Breast epithelium (tissue), 4 donors: ENCODE measurements at places on chromosomes 2 and 18.

- no peaks in the 10 kb centered on the region for H3K27me3 ChIP-seq
- no peak overlapping the region for H3K4me3 ChIP-seq
- no peaks in the 10 kb centered on the region for H3K36me3 ChIP-seq
- H3K4me1 ChIP-seq, result no peaks in the 10 kb centered on the region
Measured at GRCh38 chr18:73691118-73691517, 456.5 kb downstream of the FBXO15 start.

DNA sequence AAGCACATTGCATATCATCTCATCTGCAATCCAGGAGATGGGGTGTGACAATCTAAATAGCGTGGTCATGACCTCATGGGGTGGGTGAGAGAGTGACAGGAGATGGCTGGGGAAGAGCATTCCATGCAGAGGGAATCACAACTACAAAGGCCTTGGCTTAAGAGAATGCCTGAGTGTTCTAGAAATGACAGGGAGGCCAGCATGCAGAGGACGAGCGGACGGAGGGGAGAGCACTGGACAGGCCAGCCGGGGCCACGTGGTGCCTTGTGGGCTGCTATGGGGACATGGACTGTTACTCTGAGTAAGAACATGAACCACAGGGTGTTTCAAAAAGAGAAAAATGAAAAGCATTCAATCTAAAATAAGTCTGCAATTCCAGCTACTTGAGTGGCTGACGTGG lies 117.9 kb upstream of the ODC1 start:
- H3K27ac ChIP-seq, result no peak overlapping the region
- H3K36me3 ChIP-seq, result no peaks in the 10 kb centered on the region
- no peak for DNase-seq
- no peaks in the 10 kb centered on the region for H3K27me3 ChIP-seq
- H3K4me1 ChIP-seq, result no peaks in the 10 kb centered on the region

GRCh38 chr2:218081063-218081462 lies 12.0 kb downstream of the RUFY4 start:
- DNase-seq, result no peak
- no peaks in the 10 kb centered on the region for H3K36me3 ChIP-seq
- no peak overlapping the region for H3K27ac ChIP-seq
- no peaks in the 10 kb centered on the region for H3K4me1 ChIP-seq
- no peak overlapping the region for H3K4me3 ChIP-seq

DNA sequence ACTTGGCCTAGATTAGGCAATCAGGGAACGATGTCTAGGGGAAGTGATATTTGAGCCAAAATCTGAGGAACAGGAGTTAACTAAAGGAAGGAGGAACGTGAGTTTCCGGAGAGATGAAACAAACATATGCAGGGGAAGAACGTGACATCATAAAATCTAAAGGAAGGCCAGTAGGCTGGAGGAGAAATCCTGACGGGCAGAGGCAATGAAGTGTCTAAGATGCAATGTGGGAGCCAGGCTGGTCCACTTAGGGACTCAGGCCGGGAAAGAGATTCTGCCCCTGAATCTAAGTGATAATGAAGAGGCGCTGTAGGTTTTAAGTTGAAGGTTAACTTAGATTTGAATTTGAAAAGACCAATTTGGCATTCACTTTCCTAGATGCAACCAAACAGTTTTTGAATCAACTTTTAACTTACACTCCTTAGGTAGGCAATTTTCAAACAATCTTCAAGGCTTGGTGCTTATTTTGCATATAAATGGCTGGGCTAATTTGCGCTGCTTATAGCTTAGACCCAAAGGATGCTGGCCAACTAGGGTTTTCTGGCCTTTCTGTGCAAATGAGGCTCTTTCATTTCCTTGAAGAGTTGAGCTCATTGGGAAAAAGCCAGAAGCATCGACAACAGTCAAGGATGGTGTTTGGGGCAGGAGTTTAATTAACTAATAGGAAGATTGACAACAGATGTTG lies 221.7 kb downstream of the SOX11 start:
- DNase-seq, result no peak
- H3K4me1 ChIP-seq, result no peaks in the 10 kb centered on the region
- no peak overlapping the region for H3K27ac ChIP-seq
- no peaks in the 10 kb centered on the region for H3K36me3 ChIP-seq
- H3K27me3 ChIP-seq, result no peaks in the 10 kb centered on the region

DNA sequence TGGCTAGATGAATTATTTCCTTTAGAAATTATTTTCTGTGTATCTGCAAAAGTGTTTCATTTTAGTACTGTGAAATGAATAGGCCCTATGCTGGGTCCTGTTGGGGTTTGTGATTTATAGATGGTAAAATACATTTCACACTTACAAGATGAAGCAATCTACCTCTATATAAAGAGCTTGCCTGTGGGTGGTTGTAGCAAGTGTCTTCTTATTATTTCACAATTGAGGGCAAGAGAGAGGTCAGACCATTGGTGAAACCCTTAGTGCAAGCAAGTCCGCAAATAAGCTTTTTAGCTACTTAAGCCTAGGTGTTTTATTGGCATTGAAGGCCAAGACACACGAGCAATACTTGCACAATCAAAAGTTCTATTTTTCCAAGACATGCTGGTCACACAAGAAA lies 153.1 kb downstream of the FMNL2 start:
- no peak overlapping the region for H3K4me3 ChIP-seq
- no peak for DNase-seq
- no peaks in the 10 kb centered on the region for H3K27me3 ChIP-seq
- H3K27ac ChIP-seq, result no peak overlapping the region
- no peaks in the 10 kb centered on the region for H3K4me1 ChIP-seq

GRCh38 chr2:143623231-143623908 lies 494.2 kb downstream of the ARHGAP15 start:
- H3K36me3 ChIP-seq, result no peaks in the 10 kb centered on the region
- H3K4me1 ChIP-seq, result no peaks in the 10 kb centered on the region
- no peak overlapping the region for H3K4me3 ChIP-seq
- no peak overlapping the region for H3K27ac ChIP-seq
- H3K27me3 ChIP-seq, result no peaks in the 10 kb centered on the region
- DNase-seq, result no peak

DNA sequence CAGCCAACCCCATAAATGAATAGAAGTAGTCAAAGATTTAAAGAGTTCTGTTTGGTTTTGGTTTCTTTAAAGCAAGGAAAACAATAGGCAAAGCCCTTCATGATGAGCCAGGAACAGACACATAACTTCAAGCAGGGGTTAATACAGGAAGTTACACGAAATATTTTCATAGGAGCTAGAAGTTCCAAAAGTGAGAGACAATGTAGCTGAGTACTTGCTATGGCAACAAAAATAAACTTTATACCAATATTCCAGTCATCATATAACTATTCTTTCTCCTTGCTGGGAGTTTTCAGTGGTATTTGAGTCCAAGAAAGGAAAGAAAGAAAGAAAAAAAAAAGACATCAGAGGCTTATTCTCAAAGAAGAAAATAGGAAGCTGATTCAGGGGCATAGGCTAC lies 56.2 kb downstream of the COBLL1 start:
- H3K27me3 ChIP-seq, result no peaks in the 10 kb centered on the region
- H3K4me1 ChIP-seq, result no peaks in the 10 kb centered on the region
- H3K4me3 ChIP-seq, result no peak overlapping the region
- DNase-seq, result no peak

DNA sequence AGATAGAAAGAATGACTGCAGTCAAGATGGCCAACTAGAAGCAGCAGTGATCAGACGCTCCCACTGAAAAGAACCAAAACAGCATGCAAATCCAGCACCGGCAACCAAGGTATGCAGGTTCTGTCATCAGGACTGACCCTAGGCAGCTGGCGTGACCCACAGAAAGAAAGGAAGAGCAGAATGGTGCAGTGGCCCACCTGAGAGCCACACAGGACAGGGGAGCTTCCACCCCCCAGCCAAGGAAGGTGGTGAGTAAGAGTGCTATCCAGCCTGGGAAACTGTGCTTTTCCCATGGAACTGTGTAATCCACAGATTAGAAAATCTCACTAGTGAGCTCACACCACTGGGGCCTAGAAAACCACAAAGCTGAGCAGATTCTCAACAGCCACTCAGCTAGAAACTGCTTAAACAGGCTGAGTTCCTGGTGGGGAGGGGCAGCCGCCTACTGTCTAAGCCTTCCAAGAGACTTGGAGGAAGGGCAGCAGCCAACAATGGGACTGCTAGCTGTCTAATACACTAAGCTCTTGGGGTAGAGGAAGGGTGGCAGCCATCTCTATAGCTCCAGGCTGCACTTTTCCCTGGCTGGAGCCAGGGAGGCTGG lies 127.9 kb downstream of the EVA1A start:
- DNase-seq, result no peak
- no peaks in the 10 kb centered on the region for H3K27me3 ChIP-seq
- H3K4me3 ChIP-seq, result no peak overlapping the region
- H3K36me3 ChIP-seq, result no peaks in the 10 kb centered on the region
- no peak overlapping the region for H3K27ac ChIP-seq

GRCh38 chr2:224973112-224974016 lies 68.9 kb downstream of the DOCK10 start:
- DNase-seq, result no peak
- H3K27ac ChIP-seq, result no peak overlapping the region
- no peaks in the 10 kb centered on the region for H3K4me1 ChIP-seq
- no peaks in the 10 kb centered on the region for H3K27me3 ChIP-seq

DNA sequence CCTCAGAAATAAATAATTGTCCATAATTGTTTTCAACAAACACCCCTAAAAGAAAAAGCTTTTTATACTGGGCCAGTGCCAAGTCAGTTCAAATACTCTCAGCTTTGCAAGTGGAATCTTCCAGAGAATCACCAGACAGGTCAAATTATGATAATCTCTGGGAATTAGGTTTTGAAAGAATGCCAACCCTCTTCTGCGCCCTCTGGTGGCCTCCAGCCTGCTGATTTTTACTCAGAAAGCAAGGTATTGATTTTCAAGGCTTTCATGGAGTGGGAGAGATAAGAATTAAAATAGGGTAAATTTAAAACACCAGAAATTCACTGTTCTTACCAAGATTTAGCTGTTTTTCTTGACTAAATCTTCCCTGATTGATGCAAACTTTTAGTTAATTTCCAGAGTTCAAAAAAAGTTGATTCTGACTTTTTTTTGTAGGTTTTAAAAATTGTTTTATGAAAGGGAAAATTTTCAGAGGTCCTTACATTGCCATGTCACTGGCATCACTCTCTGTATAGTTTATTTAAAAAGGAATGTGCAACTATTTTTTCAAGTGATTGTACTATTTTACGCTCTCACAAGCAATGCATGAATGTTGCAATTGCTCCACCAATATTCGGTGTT lies 282.9 kb upstream of the TNP1 start:
- no peaks in the 10 kb centered on the region for H3K36me3 ChIP-seq
- no peak overlapping the region for H3K27ac ChIP-seq
- no peaks in the 10 kb centered on the region for H3K27me3 ChIP-seq
- no peak overlapping the region for H3K4me3 ChIP-seq
- H3K4me1 ChIP-seq, result no peaks in the 10 kb centered on the region

DNA sequence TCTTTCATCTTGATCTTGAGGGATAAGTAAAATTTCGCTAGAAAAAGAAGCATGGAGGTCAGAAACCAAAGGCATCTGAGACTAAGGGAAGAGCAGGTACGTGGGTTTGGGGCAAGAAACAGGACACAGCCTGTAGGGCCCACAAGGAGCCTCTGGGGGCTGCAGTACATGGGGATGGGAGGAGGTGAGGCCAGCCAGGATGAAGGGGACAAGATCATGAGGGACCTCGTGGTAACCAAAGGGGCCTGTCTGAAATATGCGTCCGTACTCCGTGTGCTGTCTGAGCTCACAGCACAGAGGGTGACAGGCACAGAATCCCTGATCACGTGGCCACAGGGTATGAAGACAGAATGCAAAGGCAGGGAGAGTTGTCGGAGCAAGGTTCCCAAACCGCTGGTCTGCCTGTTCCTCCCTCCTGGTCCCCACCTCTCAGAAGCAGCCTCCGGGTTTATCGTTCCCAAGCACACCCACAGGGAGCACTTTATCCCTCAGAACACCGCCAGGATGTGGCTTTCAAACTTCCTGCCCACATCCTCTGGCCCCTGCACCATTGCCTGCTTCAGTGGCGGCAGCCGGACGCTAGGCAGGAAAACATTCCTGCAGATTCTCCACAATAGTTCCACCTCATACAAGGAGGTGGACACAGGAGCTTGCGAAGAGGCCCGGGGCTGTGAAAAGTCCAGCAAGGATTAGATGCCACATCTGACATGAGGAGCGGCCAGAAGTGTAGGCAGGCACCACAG lies 12.0 kb downstream of the TMEM163 start:
- no peak for DNase-seq
- no peaks in the 10 kb centered on the region for H3K36me3 ChIP-seq
- no peaks in the 10 kb centered on the region for H3K4me1 ChIP-seq

- peaks cover 49% of the 10 kb centered on the region for H3K27me3 ChIP-seq
- DNase-seq, result no peak
- H3K27ac ChIP-seq, result no peak overlapping the region
- H3K4me3 ChIP-seq, result no peak overlapping the region
- H3K36me3 ChIP-seq, result no peaks in the 10 kb centered on the region
- H3K4me1 ChIP-seq, result no peaks in the 10 kb centered on the region
Measured at GRCh38 chr2:104880076-104880475, 26.2 kb downstream of the POU3F3 start.

DNA sequence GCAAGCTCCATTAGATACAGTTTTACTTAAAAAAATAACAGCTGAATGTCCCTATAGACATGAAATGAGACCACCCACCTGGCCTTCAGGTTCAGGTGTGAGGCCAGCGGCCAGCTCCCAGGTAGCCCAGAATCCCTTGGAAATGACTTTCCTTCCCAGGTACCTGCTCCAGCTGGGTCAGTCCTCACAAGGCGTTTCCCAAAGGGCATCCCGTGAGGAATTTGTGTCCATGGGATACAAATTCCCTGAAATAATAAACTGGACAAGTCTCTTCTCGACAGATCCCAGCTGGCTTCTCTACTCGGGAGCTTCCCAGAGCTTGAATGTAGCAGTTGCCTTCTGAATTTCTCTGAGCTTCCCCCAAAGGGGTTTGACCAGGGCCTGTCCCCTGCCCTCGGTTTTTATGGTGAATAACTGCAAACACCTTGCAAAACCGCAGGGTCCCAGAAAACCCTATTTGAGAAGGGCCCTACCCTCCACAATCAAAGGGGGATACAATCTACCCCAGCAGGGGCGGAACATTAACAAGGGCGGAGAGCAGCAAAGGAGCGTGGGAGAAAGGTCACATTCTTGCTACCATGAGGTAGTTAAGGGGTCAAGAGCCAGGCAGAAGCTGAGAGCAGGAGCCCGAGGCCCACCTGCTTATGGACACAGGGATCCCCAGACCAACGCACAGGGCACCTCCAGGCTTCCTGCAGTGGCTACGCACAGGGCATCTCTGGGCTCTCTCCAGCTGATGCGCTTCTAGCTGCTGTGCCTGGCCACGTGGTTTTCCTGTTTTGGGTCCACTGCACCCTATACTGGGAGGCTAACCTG lies 107.7 kb downstream of the HDAC4 start:
- H3K4me1 ChIP-seq, result no peaks in the 10 kb centered on the region
- H3K4me3 ChIP-seq, result no peak overlapping the region
- no peaks in the 10 kb centered on the region for H3K36me3 ChIP-seq
- no peak overlapping the region for H3K27ac ChIP-seq
- no peaks in the 10 kb centered on the region for H3K27me3 ChIP-seq

DNA sequence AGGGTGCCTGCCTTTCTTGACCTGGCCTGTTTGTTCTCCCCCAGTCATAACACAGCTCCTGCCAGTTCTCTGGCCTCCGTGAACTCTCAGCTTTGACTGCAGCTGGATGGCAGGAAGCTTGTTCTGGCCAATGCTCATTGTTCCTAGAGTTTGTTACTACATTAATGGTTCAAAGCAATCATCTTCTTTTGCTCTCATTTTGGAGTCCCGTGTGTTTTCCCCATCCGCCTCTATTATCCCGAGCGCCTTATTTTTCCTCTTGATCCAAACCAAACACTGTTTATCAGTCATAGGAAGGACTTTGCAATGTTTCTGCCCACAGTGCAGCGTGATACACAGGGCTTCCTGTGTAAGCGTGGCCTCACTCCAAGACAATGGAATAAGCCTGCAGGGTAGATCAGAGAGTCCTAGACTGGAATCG lies 184.3 kb upstream of the APCDD1 start:
- no peaks in the 10 kb centered on the region for H3K27me3 ChIP-seq
- peak; percentile 43 for DNase-seq
- no peak overlapping the region for H3K4me3 ChIP-seq
- no peaks in the 10 kb centered on the region for H3K4me1 ChIP-seq
- no peaks in the 10 kb centered on the region for H3K36me3 ChIP-seq
